C1 segment of cervical spinal cord (tissue), 14 donors: ENCODE measurements at places on chromosomes 5 and 9.

GRCh38 chr5:1931604-1932231 is 49.0 kb upstream of the IRX4 start:
- no peak for DNase-seq

DNA sequence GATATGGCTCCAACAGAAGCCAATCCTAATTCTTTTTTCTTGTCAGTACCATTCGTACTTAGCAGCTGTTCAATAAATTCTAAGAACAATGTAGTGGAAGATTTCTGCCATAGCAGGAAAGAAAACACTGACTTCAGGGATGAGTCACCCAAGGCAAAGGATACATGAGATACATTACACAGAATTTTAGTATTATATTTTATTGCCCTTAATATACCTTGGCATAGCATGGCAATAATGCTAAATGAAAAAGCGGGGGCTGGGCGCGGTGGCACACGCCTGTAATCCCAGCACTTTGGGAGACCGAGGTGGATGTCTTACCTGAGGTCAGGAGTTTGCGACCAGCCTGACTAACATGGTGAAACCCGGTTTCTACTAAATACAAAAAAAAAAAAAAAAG is 619.1 kb upstream of the DAB2 start:
- no peak for DNase-seq

DNA sequence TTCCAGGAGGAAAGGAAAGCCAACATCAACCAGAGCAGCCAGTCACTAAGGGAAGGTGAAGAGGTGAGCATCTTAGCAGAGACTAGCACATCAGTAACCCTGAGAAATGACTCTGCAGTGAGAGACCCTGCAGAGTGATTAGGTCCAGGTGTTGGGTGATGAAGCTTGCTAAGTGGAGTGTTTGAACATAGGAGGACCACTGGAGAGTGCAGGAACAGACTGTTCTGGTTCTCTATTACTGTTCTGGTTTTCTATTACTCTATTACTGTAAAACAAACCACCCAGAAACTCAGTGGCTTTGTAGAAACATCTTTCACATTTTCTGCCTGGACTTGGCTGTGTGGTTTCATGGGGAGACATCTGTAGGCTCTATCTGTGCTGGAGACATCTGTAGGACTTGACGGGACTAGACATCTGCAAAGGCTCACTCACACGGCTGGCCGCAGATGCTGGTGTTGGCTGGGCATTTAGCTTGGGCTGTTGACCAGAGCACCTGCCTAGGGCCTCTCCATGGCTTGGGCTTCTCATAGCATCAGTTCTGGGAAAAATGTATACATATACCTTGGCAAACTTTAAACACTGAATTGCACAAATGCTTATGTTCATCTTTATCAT is 33.4 kb upstream of the SPATA31E1 start:
- DNase-seq: no peak

DNA sequence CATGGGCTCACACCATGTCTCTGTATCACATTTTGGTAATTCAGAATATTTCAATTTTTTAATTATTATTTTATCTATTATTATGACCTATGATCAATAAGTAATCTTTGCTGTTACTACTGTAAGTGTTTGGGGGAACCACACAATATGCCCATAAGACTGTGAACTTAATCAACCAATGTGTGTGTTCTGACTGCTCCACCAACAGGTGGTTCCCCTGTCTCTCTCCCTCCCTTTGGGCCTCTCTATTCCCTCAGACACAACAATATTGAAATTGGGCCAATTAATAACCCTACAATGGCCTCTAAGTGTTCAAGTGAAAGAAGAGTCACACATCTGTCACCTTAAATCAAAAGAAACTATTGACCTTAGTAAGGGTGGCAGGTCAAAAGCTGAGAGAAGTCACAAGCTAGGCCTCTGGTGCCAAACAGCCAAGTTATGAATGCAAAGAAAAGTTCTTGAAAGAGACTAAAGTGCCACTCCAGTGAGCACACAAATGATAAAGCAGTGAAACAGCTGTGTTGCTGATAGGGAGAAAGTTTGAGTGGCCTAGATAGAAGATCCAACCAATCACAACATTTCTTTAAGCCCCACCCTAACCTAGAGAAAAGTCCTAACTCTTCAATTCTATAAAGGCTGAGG is 88.7 kb downstream of the DEPDC1B start:
- no peak for DNase-seq

- DNase-seq: no peak
These were observed 34.3 kb downstream of the CENPP start for GRCh38 chr9:92360083-92360482.

- no peak for DNase-seq
These were observed 61.9 kb downstream of the OXCT1 start for GRCh38 chr5:41808294-41808693.

DNA sequence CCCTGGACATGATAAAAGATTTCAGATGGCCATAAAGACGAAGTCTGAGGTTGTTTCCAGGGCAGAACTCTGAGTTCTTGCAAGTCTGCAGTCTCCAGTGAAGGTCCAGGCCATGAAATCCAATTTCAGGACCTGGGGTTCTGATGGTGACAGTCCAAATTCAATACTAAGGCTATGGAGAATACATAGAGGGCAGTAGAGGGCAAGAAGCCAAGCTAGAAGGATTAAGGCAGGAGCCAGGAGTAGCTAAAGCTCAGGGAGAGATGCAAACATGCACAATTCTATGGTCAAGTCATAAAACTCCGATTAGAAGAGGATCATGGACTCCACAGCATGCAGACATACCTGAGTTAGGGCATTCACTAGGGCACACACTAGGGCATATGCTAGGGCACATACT is 11.4 kb downstream of the SLIT3 start:
- no peak for DNase-seq

GRCh38 chr5:42992088-42992879 is 47.8 kb downstream of the ANXA2R start:
- DNase-seq: peak; percentile 41

GRCh38 chr5:33075731-33076130 is 364.6 kb downstream of the NPR3 start:
- DNase-seq: no peak

- no peak for DNase-seq
These were observed 2.0 kb upstream of the MTX3 start for GRCh38 chr5:79992891-79993657.

GRCh38 chr5:10533226-10533625 is 30.6 kb upstream of the ANKRD33B start:
- DNase-seq: no peak

- DNase-seq: no peak
These were observed 204.2 kb downstream of the TAF11L14 start for GRCh38 chr5:17838469-17838868.

- DNase-seq: no peak
These were observed 107.5 kb downstream of the EBF1 start for GRCh38 chr5:158992037-158992740.

DNA sequence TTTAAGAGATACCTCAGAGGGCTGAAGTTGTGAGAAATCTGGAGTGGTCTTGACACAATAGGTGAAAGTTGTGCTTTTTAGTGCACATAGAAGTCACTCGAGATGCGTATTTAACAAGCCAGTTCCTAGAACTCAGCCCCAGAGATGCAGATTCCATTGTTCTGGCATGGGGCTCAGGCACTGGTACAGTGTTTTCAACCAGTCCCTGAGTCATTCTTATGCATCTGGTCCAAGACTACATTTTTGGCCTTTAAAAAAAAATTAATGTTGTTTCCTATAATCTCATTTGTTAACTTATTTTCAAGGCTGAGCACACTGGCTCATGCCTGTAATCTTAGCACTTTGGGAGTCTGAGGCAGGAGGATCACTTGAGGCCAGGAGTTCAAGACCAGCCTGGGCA is 29.6 kb downstream of the PTTG1 start:
- DNase-seq: no peak

DNA sequence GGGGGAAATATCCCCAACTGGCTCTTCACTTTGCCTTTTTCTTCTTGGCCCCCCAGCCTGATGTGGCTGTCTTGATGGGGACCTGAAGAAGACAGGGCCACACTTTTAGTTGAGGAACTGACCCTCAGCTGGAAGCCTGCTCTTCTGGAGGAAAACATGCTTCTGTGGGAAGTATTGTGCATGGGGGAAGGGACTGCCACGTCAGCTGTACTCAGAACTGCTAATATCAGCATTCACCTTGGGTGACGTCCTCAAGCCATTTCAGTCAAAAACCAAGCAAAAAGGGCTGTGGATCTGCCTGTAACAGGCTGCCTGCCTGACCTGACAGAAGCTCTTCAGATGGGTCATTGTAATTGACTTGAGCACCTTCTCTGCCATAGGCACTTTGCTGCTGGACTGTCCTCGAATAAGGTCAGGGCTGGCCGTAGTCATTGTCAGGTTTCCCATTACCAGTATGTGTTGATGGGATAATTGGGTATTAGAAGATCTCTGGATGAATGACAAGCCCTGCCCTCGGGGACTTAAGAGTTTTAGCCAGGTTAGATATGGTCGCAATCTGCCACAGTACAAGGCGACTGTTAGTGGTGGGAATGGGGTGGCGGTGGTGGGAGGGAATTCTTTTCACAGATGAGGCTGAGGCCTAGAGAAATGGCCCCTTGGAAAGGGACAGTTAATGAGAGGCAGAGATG is 10.4 kb downstream of the RAI14 start:
- DNase-seq: no peak

GRCh38 chr9:17795744-17796143 is 216.9 kb downstream of the SH3GL2 start:
- no peak for DNase-seq

DNA sequence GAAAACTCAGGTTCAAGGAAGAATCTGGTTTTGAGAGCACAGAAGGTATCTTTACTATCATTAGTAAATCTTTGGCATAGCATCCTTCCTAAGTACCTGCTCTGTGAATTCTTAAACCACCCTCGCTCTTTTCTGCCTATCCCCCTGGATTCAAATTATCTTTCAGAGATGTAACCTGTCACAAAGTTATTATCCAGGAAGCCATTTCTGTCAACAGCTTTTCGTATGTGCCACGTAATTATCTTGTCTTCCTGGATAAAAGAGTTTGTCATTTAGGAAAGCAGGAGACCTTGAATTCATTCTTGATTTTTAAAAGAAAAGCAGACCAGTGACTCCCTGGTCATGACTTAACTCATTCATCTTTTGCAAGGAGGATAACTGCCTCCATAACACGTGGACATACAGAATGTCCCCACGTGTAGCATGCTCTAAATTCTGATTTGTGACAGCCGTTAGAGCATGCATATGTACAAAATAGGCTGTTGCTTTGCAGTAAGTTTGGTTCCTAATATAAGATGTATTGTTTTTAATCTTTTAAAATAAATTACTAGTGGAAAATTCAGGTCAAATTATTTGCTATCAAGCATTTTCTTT is 189.0 kb downstream of the TRIO start:
- DNase-seq: no peak

DNA sequence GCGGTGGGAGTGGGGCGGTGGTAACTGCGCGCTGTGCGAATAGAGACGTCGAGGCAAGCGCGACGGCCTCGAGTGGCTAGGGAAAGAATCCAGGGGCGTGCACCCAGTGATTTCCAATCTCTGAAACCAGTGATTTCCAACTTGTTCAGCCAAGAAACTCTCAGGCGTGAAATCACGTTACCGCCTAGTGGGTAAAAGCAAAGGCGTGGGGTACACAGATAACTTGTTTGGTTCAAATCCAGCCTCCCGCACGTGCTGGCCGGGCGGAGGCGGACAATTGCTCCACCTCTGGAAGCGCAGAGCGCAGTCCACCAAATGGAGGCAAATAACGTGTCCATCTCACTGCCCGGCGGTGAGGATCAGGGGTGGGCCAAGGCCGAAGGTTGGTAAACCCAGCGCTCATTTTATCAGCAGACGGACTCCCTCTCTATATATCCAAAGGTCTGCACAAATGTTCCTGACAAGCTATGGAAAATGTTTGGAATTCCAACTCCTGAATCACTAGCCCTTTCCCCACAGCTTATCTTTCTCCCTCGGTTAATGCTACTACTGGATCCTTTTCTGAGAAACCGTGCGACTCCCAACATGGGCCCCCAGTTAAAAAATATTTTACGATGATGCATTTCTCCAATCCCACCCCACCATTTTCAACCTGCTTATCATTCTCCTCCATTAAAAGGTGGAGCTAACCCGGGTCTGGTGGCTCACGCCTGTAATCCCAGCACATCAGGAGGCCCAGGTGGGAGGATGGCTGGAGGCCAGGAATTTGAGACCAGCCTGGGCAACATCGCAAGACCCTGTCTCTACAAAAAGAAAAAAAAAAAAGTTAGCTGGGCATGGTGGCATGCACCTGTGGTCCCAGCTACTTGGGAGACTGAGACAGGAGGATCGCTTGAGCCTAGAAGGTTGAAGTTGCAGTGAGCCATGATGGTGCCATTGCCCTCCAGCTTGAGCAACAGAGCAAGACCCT is 950 bp upstream of the FNBP1 start:
- peak; percentile 68 for DNase-seq

DNA sequence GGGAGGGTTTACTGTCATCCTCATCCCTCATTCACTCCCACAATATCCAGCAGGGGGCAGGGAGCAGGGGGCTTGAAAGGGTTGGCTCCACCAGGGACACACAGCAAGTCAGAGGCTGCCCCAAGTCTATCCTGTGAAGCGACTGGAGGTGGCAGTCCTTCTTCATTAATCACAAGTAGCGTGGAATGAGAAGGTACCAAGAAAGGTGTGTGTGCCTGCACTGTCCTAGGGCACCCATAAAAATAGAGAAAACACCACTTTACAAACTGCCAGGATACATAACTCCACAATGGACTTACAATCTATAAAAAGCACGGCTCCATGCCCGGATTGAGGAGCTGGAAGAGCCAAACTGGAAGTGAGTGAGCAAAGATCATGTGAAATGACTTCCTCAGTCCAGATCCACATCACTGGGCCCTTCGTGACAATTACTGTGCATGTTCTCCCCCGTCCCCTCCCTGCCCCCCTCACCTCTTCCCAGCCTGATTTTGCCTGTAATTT is 183.9 kb downstream of the SLIT3 start:
- no peak for DNase-seq

GRCh38 chr5:122099060-122099790 is 21.2 kb upstream of the LOX start:
- no peak for DNase-seq

DNA sequence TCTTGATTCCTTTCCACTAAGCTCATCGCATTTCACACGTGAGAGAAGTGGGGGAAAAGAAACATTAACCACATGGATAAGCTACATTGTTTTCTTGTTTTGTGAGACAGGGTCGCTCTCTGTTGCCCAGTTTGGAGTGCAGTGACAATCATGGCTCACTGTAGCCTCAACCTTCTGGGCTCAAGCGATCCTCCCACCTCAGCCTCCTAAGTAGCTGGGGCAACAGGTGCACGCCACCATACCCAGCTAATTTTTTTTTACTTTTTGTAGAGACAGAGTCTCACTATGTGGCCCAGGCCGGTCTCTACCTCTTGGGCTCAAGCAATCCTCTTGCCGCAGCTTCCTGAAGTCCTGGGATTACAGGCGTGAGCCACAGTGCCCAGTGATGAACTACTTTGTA is 2.8 kb downstream of the OTULIN start:
- DNase-seq: no peak

GRCh38 chr9:25658571-25658970 is 19.7 kb downstream of the TUSC1 start:
- DNase-seq: no peak

DNA sequence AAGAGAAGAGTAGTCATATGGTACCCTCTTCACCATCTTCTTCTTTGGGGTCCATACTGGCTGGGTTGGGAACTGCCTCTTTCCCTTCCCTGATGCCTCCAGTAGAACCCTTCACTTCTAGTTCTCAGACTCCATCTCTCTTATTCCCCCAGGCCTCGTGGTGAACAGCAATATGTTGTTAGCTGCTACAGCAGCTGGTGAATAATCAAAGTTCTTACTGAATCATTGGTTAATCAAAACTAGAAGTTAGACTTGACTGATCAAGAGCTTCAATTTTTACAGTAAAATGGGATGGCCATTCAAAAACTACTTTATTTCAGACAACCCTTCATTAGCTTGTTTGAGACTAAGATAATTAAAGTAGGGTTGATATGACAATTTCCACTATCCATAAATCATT is 190.9 kb upstream of the GNA14 start:
- DNase-seq: no peak
